ENCODE measurements at places on chromosomes 16 and 17.

GRCh38 chr16:23408823-23409298 is 44.1 kb downstream of the COG7 start:
- no peak for DNase-seq

- DNase-seq = no peak
Observed at GRCh38 chr16:65061935-65062518, 59.8 kb downstream of the CDH11 start.

DNA sequence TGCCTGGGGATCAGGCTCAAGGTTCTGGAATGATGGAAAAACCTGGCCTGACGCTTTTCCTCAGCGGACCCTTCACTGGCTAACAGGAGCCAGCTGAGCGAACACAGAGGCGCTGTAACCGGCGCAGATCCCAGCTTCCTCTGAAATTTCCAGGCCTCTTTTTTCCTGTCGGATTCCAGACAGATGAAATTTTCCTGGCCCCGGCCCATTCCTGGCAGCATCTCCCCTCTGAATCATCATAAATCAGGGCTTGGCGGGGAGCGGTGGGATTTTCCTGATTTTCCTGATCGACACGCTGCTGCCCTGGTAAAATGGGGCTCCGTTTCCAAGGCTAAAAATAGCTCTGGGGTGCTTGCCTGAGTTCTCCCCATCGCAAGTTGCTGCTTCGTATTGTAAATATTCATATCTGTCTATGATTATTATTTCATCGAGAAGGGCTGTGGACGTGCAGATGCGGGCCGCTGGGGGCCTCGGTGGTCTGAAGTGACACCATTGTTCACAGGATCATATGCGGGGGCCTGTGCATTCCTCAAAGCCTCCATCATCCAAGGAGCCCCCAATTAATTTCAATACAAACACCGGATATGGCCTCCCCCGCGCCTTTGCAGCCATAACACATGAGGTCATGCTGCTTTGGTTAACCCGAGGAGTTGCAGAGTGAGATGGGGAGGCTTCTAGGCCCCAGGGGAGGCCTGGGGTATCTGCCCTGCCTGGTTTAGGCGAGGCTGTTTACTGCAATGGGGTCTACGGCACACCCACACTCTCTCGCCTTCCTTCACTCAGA is 45.8 kb upstream of the ETV4 start:
- DNase-seq = no peak

- DNase-seq = no peak
Observed at GRCh38 chr16:85104147-85104546, 8.1 kb downstream of the CIBAR2 start.

GRCh38 chr17:49234509-49235080 is 4.0 kb upstream of the PHOSPHO1 start:
- DNase-seq = peak; percentile 93

DNA sequence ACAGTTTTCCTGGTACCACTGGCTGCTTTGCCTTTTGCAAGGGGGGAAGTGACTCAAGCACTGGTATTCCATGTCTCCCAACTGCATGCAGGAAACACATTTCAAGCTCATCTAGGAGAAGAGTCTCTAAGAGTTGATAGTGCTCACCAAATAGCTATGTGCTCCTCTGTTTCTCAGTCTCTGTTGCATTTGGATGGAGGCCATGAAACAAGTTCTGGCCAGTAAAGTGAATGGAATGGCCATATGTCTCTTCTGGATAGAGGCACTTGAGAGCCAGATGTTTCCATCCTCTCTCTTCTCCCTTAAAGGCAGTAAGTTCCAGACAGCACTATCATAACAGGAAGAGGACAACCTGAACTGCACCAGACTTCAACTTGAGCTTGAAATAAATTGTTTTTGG is 60.6 kb downstream of the C16orf82 start:
- DNase-seq = no peak

DNA sequence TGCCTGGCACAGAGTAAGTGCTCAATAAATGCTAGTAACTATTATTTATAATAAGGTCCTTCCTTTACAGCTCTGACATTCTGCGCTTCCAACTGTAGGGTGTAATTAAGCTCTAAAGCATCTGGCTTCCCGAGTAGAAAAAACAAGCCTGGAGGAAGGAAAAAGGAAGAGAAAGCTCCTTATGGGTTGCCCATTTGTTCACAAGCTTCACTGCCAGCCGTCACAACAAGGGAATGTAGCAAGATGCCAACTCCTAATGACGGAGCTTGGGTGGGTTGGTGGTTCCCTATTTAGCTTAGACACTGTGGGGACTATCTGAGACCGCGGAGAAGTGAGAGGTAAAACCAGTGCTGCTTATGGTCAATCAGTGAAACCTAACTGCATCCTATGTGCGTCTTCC is 7.3 kb upstream of the RPRML start:
- no peak for DNase-seq

DNA sequence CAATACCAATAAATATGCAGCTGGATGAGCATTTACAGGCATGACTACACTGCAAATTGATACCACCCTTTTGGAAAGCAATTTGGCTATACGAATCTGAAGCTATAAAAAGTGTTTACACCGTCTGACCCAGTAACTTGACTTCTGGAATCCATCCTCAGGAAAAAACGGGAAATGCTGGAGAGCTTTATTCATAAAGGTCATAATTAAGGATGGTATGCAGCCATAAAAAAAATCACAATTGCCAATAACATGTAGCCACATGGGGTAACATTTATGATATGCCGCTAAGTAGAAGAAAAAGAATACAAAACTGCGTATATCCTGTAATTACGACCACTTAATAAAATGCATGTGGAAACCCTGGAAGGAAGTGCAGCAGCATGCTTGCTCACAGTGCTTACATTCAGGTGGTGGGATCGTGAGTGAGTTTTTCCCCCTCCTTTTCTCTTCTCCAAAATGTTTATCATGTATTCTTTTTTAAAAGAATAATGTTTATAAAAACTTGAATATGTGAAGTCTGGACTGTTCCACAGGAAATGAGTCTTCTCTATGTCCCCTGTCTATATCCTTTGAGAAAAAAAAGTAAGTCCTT is 34.2 kb downstream of the COPRS start:
- no peak for DNase-seq

DNA sequence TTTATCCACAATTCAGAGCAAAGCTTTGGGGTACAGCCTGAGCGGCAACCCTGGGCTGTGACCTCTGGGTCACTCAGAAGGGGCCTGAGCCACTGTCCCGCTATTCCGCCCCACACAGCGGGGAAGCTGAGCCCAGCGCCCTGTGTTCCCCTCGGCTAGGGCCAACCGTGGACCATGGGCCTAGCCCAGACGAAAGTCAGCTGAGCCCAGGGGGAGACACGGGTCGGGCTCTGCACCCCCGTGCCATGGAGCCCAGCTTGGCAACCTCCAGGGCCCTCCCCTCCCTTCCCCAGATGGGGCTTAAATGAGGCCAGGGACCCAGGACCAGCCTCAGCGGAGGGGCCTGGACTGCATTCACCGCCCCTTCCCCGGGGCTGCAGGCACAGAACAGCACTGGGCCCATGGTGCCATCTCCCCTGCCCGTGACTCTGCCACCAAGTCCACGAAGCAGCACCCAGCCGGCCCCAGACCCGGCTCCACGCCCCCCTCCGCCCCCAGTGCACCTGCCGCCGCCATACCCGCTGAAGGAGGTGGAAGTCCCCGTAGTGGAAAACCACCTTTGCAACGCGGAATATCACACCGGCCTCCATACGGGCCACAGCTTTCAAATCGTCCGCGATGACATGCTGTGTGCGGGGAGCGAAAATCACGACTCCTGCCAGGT is 1.8 kb downstream of the TPSD1 start:
- no peak for DNase-seq

DNA sequence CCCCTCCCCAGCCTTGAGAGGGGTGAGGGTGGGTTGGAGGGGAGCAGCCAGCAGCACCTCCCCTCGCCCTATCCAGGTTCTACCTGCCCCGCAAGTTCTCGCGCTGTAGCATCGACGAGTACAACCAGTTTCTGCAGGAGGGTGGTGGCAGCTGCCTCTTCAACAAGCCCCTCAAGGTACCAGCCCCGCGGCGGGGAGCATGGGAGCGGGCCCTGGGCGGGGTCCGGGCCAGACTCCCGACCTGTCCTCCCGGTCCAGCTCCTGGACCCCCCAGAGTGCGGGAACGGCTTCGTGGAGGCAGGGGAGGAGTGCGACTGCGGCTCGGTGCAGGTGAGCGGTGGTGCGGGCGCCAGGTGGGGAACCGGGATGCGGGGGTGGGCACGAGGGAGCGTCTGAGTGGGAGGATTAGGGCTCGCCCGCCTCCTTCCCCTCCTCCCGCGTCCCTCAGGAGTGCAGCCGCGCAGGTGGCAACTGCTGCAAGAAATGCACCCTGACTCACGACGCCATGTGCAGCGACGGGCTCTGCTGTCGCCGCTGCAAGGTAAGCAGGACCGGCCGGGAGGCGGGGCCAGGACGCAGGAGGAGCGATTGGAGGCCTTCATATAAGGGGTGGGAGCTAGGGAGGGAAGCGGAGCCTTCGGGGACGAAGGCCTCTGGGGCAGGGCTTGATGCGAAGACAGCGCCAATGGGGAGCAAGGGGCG is 16.5 kb downstream of the ADAM11 start:
- peak; percentile 99 for DNase-seq

DNA sequence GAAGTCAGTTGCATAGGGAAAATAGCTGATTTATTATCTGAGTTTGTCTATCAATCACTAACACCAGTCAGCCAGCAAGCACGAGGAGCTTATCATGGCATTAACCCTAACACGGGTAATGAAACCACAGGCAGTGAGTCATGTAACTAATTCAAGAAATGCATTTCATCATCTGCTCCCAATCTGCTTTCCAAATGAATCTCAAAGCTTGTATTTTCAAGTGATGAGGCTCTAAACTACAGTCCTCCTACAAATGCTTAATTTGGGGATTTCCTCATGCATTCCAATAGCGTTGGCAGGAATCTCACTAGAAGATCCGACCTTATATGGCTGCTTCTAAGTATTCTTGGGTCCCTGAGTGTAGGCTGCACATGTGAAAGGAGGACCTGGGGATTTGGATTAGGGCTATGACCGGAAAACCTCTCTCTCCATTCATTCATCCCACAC is 118.4 kb upstream of the HSBP1 start:
- peak; percentile 57 for DNase-seq

DNA sequence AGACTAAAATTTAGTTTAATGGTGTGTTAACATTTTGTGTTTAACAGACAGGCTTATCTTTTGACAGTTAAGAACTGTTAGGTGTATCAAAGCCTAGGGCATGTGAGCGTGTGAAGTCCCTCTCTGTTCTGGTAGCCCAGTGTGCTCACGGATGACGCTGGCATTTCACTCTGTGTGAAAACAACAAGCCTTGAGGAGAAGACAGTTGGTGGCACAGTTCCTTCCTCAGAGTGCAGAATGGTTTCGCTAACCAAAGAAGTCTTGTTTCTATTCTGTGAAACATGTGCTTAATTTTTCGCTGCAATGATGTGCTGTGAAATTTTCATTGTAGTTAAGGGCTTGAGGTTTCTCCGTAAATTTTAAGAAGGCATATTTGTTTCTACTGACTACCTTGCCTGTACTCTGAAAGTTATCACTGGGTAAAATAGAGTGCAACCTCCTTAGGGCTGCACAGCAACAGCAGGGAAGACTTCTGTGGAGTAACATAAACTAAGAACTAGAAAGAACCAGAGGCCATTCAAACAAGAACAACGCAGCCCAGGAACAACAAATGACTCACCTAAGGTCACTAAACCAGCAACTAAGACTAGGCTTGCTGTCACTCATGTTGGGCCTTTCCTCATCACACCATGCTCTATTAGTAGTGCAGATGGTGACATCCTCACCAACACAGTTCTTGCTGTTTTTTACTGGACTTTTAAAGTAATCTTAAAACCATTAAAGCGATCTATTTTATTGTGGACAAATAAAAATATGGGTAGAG is 33.4 kb downstream of the BRD7 start:
- DNase-seq = no peak

- peak; percentile 54 for DNase-seq
Observed at GRCh38 chr16:12455287-12455798, 348.3 kb downstream of the CPPED1 start.

DNA sequence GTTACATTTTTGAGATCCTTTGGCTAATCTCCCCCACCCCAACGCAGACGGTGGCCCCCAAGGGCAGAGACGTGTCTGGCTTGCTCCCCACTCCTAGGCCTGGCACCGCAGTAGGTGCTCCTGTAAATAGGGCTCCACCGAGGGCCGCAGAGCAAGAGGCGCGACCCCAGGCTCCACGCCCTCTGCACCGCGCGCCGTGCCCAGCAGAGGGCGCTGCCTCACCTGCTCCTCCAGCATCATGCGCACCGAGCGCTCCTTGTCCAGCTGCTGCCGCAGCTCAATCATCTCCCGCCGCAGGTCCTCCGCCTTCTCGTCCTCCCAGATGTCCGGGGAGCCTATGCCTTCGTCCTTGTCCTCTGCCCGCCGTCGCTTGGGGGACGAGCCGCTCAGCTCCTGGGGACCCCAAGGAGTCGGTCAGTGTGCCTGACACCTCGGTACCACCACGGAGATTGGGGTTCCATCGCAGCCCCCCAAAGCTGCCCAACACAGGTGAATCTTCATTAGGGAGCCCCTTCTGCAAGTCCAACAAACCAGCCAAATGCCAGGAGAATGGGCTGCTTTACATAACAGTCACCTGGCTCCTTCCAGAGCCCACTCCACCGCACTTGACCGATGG is 11.2 kb downstream of the TFAP4 start:
- peak; percentile 53 for DNase-seq

DNA sequence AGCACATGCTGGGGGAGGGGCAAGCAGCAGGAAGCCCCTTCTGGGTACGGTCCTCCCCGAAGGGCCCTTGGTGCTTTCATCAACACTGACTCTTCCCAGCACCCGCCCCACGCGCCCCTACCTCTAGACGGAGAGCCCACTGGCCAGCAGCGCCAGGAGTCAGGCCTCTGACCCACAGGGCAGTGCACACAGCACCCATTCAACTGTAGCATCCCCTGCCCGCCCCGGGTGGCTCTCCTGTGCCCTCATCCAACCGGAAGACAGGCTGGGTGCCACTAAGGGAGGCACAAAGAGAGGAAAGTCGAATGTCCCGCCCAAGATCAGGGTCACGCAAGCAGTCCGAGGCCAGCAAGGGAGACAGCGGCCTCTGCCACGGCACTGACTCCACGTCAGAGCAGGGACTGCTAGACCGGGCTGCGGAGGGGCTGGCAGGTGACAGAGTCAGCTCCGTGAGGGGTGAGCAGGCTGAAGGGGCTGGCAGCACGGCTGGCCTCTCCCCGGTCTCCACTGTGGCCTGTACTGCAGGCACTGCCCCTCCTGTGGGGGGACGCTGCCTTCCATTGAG is 9.8 kb downstream of the MSRB1 start:
- DNase-seq = no peak

DNA sequence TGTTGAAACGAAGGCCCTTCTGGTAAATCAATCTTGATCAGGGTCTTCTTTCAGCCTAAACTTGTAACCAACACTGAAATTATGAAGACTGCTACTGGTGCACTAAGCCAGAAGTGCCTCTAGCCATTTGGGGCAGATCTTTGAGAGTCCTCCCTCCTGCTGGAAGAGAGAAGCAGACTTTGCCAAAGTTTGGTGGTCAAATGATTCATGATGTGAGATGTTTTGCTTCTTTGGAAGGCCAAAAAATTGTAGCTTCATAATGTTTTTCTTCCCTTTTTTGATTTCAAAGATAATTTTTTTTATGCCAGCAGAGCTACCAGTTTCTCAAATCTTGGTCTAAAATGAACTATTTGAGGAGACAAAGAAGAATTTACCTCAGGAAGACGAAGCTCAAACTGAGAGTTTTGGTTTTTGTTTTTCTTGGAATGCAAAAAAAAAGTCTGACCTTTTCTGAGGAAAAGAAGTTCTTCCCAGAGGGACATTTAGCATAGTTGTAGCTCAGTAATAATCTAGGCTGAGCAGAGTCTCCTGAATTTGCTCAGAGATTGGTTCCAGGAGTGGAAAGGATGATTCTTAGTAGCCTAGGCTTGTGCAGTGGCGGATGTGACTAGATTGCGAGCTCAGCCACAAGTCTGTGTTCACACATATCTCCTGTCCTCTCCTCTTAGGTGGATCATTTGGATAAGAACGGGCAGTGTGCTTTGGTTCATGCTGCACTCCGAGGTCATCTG is 50.9 kb downstream of the CYB561 start:
- DNase-seq = no peak

Measured in small intestine (tissue), 16 donors.